Aorta (tissue), 5 donors: ENCODE measurements at places on chromosomes 5 and 9. TPM values are rescaled to one million over a fixed set of nuclear protein-coding genes. Genes with fewer than 3 reads are reported as not detected.
A peak's percentile ranks its signal among the peaks of the same experiment; 100 is the strongest.

TTF1 gene
- total RNA-seq = 14.3 TPM

GRCh38 chr5:12780536-12780935 is 876.3 kb upstream of the CTNND2 start:
- H3K36me3 ChIP-seq = no peaks in the 10 kb centered on the region
- H3K4me1 ChIP-seq = no peaks in the 10 kb centered on the region
- H3K4me3 ChIP-seq = no peak overlapping the region
- no peak for DNase-seq
- H3K27me3 ChIP-seq = no peaks in the 10 kb centered on the region

DNA sequence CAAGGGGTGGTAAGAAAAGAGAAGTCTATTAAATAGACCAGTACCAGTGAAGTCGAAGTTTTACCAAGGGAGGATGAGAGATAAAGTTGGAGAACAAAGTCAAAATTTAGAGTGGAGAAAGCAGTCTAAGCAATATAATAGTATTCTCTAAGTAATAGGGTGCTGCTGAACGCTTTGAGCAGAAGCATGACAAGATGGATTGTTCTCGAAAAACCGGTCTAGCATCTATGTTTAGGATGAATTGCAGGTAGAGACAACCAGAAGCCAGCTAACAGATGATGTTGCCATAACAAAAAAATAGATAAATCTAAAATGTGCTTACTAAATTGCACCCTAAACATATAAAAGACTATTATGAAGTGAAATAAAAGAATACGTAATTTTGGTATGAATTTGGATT is 237.0 kb downstream of the PRELID2 start:
- no peak for DNase-seq
- H3K4me1 ChIP-seq = no peaks in the 10 kb centered on the region
- H3K4me3 ChIP-seq = no peak overlapping the region
- no peaks in the 10 kb centered on the region for H3K36me3 ChIP-seq
- no peaks in the 10 kb centered on the region for H3K27me3 ChIP-seq

GRCh38 chr5:141634720-141635119 is 1.9 kb downstream of the HDAC3 start:
- H3K4me1 ChIP-seq = no peaks in the 10 kb centered on the region
- H3K36me3 ChIP-seq = peaks cover 6% of the 10 kb centered on the region
- H3K27ac ChIP-seq = no peak overlapping the region
- H3K4me3 ChIP-seq = no peak overlapping the region

DNA sequence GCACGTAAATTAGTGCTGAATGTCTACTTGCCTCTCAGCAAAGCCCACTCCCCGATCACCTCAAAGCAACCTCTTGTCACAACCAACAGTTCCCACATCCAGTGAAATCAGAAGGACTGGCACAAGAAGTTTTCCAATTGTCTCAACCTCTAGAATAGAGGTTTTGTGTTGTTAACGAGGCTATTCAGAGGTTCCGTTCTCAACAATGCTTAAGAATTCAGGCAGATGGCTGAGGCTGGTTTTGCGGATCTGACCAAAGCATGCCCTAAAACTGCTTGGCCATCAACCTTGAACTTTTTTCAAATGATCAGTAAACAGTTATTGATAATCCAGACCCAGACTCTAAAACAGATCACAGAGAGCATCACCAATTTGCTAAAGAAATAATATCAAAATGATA is 52.9 kb downstream of the MAPKAP1 start:
- no peaks in the 10 kb centered on the region for H3K27me3 ChIP-seq
- DNase-seq = no peak
- no peaks in the 10 kb centered on the region for H3K36me3 ChIP-seq
- H3K27ac ChIP-seq = no peak overlapping the region

- H3K36me3 ChIP-seq = no peaks in the 10 kb centered on the region
- no peaks in the 10 kb centered on the region for H3K27me3 ChIP-seq
- DNase-seq = no peak
- H3K4me1 ChIP-seq = no peaks in the 10 kb centered on the region
Measured at GRCh38 chr5:86917117-86917579, 299.4 kb downstream of the COX7C start.

DNA sequence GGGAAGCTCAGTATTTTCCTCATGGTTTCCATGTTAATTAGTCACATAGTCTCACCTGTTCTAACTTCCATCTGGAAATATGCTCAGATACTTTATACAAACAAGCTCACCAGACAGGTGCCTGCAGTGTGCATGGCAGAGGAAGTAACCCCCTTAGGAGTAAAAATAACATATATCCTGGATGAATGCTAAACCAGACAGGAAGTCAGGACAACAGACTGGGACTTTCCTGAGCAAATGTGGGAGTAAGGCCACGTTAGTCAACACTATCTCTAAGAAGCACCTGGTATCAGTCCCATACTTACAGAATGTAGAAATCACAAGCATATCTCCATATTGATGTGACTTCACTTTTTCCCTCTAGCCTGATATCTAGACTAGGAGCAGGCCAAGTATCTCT is 128.4 kb downstream of the SEC61B start:
- no peak overlapping the region for H3K4me3 ChIP-seq
- H3K27ac ChIP-seq = no peak overlapping the region
- H3K4me1 ChIP-seq = no peaks in the 10 kb centered on the region
- DNase-seq = no peak

BTNL8 gene
- 0.29 TPM for total RNA-seq

PCDHA9 gene
- 0.36 TPM for total RNA-seq

PCDHGA2 gene
- total RNA-seq = 6.2 TPM

- no peak for DNase-seq
- no peaks in the 10 kb centered on the region for H3K27me3 ChIP-seq
- H3K36me3 ChIP-seq = no peaks in the 10 kb centered on the region
- H3K4me3 ChIP-seq = no peak overlapping the region
- no peak overlapping the region for H3K27ac ChIP-seq
- H3K4me1 ChIP-seq = no peaks in the 10 kb centered on the region
Measured at GRCh38 chr9:71990466-71990865, 69.9 kb downstream of the C9orf57 start.

DNA sequence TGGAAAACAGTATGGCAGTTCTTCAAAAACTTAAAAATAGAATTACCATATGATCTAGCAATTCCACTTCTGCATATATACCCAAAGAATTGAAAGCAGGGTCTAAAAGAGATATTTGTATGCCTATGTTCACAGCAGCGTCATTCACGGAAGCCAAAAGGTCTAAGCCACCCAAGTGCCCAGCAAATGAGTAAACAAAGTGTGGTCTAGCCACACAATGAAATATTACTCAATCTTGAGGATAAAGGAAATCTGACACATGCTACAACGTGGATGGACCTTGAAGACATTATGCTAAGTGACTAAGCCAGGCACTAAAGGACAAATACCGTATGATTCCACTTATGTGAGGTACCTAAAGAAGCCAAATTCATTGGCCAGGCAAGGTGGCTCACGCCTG is 11.1 kb upstream of the MED27 start:
- H3K27me3 ChIP-seq = peaks cover 2% of the 10 kb centered on the region
- no peaks in the 10 kb centered on the region for H3K36me3 ChIP-seq
- H3K4me1 ChIP-seq = no peaks in the 10 kb centered on the region
- DNase-seq = no peak

DNA sequence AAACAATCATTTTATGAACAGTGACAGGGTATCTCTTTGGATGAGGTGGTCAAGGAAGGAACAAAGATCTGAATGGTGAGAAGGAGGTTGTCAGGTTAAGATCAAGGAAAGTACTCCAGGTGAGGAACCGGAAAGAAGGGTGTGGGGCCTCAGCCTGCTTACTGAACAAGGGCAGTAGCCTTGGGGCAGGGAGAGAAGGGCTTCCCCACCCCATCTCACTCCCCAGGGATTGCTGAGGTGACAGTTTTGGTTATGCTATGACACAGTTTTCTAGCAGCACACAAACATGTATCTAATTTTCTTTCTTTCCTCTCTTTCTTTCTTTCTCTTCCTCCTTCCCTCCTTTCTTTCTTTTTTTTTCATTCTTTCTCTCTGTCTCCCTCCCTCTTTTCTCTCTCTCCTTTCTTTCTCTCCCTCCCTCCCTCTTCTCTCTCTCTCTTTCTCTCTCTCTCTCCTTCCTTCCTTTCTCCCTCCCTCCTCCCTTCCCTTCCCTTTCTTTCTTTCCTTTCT is 4.1 kb upstream of the HDHD3 start:
- no peak for DNase-seq
- H3K4me1 ChIP-seq = no peaks in the 10 kb centered on the region
- H3K36me3 ChIP-seq = no peaks in the 10 kb centered on the region
- no peak overlapping the region for H3K27ac ChIP-seq
- no peaks in the 10 kb centered on the region for H3K27me3 ChIP-seq

DNA sequence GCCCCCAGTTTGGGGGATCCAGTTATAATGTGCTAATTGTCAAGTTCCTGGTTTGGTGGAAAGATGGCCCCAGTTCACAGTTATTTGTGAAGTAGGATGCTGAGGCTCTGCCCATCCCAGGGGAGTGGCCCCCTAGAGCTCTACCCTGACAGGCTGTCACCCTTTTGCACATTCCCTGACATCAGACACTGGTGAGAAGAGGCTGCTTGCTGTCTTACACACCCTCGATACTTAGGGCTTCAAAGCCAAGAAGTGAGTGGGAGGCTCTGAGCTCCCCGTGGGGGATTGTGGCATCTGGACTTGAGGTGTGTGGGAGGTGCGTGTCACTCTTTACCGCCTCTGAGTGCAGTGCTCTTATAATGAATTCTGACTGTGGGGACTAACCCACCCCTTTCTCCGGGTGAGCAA is 168.5 kb downstream of the DOCK2 start:
- no peaks in the 10 kb centered on the region for H3K36me3 ChIP-seq
- no peaks in the 10 kb centered on the region for H3K27me3 ChIP-seq
- H3K27ac ChIP-seq = no peak overlapping the region
- no peak for DNase-seq
- no peaks in the 10 kb centered on the region for H3K4me1 ChIP-seq
- H3K4me3 ChIP-seq = no peak overlapping the region

- no peaks in the 10 kb centered on the region for H3K36me3 ChIP-seq
- H3K4me1 ChIP-seq = no peaks in the 10 kb centered on the region
- DNase-seq = no peak
- H3K4me3 ChIP-seq = no peak overlapping the region
- no peaks in the 10 kb centered on the region for H3K27me3 ChIP-seq
- no peak overlapping the region for H3K27ac ChIP-seq
Measured at GRCh38 chr9:90449213-90449925, 193.3 kb downstream of the DIRAS2 start.

DNA sequence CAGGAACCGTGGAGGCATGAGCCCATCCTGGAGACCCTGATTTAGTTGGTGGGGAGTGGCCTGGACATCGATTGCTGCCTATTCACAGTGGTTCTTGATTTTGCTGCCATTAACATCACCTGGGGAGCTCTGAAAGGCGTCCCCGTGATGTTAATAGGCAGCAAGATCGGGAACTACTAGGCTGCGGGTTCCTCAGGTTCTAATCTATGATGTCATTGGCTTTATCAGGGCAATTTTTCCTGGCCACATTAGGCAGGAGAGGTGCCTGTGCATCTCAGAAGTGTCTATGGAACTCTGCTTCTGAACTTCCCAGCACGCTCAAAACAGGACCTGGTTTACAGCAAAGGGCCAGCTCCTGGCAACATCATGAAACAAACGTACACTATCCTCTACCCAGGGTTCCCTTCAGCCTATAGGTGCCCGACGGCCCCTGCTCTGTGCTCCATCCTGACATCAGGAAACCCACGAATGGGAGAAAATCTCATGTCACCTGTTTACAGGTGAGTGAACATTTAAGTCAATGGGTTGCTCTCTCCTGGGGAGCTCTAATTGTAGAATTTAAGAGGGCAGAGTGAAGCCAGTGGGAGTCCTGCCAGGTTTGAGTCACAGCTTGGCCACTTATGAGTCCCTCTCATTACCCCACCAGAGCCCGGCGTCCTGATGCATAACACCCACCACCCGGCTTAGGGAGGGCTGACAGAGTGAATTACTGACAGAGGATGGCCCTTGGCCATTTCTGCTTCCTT is 49.4 kb downstream of the ROPN1L start:
- H3K27me3 ChIP-seq = no peaks in the 10 kb centered on the region
- H3K36me3 ChIP-seq = no peaks in the 10 kb centered on the region
- no peak overlapping the region for H3K4me3 ChIP-seq
- DNase-seq = no peak

- no peak overlapping the region for H3K4me3 ChIP-seq
- no peaks in the 10 kb centered on the region for H3K36me3 ChIP-seq
- H3K4me1 ChIP-seq = no peaks in the 10 kb centered on the region
- peak; percentile 97 for DNase-seq
- no peaks in the 10 kb centered on the region for H3K27me3 ChIP-seq
Measured at GRCh38 chr9:127578952-127579853, 32.9 kb upstream of the STXBP1 start.

GRCh38 chr5:16178745-16179372 is 732 bp downstream of the MARCHF11 start:
- no peaks in the 10 kb centered on the region for H3K36me3 ChIP-seq
- no peak overlapping the region for H3K27ac ChIP-seq
- DNase-seq = peak; percentile 61
- H3K4me3 ChIP-seq = no peak overlapping the region

DNA sequence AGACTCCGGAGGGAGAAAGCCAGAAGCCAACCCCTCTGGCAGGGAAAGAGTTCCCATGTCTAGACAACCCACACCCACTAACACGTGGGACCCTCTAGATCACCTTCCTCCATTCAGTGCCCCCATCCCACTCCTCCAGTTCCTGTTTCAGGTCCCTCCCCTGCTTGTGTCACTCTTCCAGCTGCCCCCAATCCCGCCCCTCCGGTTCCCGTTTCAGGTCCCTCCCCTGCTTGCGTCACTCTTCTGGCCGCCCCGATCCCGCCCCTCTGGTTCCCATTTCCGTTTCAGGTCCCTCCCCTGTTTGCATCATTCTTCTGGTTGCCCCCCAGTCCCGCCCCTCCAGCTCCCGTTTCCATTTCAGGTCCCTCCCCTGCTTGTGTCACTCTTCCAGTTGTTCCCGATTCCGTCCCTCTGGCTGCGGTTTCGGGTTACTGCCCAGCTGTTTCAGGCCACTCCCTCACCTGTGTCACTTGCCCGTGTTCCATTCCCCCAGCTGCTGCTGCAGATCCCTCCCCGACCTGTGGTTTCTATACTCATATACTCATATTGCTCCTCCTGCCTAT is 64.8 kb upstream of the RANBP6 start:
- H3K27me3 ChIP-seq = peaks cover 1% of the 10 kb centered on the region
- no peaks in the 10 kb centered on the region for H3K4me1 ChIP-seq
- H3K36me3 ChIP-seq = no peaks in the 10 kb centered on the region
- H3K27ac ChIP-seq = no peak overlapping the region
- H3K4me3 ChIP-seq = no peak overlapping the region

DNA sequence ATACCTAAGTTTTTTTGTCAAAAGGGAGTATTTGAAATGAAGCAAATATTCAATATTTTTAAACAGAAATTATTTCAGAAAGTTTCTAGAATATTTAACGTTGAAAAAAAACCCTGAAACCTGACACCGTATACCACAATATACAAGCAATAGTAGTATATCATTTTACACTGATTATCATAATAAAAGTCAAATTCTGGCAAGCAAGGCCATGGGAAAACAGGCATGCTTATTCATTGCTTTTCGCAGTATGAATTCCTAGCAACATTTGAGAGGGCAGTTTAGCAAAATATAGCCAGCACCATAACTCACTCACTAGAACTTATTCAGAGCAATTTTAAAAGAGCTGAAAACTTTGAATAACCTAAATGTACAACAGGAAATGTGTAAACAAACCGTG is 46.1 kb downstream of the ERAP1 start:
- H3K36me3 ChIP-seq = peaks cover 11% of the 10 kb centered on the region
- H3K27me3 ChIP-seq = no peaks in the 10 kb centered on the region
- no peak overlapping the region for H3K4me3 ChIP-seq
